ENCODE measurements at places on chromosomes 12 and 14. TPM values are rescaled to one million over a fixed set of nuclear protein-coding genes. Genes with fewer than 3 reads are reported as not detected.

DNA sequence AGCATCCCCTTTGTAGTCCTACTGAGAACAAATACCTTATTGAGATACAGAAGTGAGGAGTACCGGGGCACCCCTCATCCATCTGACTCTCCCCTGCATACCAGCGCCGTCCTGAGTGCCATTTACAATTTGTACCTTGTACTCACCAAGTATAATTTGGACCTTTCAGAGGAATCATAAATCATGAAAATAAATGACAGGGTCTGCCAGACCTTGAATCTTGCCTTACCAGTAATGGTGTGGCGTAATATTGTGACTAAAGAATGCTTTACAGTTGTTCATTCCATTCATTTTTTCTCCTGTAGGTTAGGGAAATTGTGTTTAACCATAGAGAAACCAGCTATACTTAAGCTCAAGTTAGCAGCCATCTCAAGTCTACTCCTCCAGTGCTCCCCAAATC, 243.7 kb upstream of the RGS6 start:
- no peak for DNase-seq

PTGER2 gene
- 0.39 TPM for total RNA-seq

DNA sequence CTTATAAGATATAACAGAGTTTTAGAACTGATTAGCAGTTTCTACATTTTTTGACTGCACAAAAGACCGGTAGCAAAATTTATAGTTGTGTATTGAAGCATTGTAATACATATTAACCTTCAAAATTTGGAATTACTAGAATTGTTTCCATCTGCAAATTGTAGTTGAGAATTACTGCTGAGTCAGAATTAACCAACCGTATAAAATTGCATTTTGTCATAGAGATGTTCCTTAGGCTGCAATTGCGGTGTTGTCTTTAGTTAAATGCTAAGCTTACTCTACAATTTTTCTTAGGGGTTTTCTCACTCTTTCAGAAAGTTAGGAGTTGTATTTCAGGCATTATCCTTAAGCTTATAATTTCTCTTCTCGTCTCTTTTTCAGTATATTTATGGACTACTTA, 132.2 kb downstream of the PLEKHA5 start:
- DNase-seq: no peak

DNA sequence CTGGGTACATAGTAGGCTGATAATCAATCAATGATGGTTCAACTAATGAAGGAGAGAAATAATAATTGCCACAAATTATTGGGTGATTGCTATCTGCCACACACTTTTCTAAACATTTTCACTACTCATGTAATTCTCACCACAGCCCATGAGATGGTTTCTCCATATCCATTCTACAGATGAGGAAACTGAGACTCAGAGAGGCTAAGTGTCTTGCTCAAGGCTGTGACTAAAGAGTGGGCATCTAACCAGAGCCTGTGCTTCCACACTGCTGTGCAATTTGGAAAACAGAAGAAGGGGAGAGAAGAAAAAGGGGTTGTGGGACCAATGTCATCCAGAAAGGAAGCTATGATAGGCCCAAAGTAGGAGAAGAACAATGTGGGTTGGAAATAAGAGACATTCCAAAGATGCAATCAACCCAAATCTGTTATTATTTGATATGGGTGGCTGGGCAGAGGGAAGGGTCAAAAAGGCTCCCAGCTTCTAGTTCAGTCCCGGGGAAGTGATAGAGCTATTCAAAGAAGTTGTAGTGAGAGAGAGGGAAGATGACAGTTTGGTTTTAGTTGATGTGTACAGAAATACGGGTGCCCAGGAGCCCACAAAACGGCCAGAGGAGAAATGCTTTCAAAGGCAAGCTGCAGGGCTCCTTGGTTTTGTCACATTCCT, 483 bp upstream of the NR1H4 start:
- no peak for DNase-seq

GRCh38 chr14:22381408-22381760, 207.6 kb downstream of the DAD1 start:
- DNase-seq: no peak

DNA sequence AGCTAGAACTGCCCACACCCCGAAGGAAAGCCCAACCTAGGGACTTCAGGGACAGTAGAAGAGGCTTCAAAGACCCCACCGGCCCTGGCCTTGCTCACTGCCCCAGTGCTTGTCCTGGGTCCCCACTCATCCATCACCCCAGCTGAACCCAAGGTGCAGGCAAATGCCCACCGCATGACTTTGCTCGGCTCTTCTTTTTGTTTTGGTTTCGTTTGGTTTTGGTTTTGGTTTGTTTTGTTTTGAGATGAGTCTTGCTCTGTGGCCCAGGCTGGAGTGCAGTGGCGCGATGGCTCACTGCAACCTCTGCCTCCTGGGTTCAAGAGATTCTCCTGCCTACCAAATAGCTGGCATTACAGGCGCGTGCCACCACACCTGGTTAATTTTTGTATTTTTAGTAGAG, 9.0 kb downstream of the CCDC85C start:
- DNase-seq: no peak

ABCD2 gene
- not detected for total RNA-seq

AKAP5 gene
- not detected for total RNA-seq

TROAP gene
- total RNA-seq: 37.3 TPM

- DNase-seq: peak; percentile 1
Observed at GRCh38 chr12:14454098-14454907, 88.8 kb downstream of the ATF7IP start.

- no peak for DNase-seq
Observed at GRCh38 chr12:72610854-72611358, 338.7 kb downstream of the TRHDE start.

DNA sequence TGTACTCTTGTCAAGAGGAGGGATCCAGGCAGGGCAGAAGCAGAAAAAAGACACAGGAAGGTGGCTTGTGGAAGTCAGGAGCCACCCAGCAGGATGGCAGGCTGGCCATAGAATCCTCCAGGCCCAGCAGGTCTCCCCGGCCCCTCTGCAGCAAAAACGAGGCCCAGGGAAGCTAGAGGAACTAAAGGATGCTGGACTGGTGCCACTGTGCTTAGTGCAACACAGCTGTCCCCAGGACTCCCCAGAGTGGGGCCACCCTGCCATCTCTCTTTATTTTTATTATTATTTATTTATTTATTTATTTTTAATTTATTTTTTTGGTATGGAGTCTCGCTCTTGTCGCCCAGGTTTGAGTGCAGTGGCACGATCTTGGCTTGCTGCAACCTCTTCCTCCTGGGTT, 54.1 kb downstream of the PITPNM2 start:
- no peak for DNase-seq

DNA sequence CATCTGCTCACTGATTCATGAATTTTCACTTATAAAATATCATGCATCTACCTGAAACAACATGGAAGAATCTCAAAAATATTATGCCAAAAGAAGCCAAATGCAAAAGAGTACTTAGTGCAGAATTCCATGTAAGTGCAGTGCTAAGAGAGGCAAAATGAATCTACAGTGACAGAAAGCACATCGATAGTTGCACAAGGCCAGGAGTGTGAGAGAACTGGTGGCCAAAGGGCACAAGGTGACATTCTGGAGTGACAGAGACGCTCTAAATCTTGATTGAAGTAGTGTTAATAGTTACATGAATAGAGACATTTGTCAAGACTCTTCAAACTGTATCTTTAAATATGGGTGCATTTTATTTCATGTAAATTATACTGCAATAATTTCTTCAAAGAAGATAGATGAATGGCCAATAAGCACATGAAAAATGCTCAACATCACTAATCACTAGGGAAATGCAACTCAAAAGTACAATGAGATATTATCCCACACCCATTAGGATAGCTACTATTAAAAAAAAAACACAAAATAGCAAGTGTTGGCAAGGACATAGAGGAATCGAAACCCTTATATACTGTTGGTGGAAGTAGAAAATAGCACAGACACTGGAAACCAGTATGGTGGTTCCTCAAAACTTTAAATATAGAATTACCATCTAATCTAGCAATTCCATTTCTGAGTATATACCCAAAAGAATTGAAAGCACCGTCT, 71.7 kb upstream of the KICS2 start:
- DNase-seq: no peak

SAMD15 gene
- not detected for total RNA-seq

DNA sequence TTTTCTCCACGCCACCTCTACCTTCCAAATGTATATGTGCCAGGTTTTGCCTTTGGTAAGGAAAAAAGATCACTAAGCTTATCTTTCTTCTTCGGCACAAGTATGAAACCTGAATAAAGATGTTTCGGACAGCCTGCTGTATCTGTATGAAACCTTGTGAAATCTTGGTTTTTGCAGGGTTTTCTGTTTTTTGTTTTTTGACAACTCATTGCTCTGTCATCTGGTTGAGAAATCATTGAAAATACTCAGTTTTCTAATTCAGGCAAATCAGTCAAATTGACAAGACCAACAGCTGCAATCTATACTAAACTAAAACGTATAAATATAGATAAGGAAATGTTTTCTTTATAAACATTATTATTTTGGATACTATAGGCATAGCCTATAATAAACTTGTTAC, 63.1 kb upstream of the FGD4 start:
- DNase-seq: no peak

DNA sequence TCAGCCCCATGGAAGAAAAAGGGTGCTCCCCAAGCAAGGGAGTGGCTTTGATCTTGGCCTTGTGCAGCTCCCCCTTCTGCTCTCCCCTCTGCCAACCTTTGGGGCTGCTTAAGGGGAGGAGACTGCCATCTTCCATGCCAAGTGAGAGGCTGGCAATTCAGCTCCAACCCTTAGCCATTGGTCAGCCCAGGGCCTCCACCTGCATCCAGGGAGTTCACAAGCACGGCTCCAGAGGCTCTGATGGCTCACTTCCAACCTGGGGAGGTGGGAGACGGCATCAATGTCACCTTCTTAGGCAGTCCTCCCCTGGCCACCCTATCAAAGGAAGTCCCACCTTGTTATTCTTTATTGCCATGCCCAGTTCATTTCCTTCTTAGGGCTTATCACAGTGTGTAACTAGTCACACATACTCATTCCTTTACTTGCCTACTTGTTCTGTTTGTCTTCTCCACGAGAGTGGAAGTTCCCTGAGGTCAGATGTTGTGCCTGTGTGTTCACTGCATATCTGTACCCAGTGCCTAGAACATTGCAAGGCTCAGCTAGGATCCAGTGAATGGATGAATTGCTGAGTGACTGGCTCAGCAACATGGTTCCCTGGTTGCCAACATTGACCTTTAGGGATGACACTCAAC, 5.0 kb downstream of the HDAC7 start:
- DNase-seq: no peak

GRCh38 chr14:61973981-61974380, 211.8 kb downstream of the SNAPC1 start:
- DNase-seq: peak; percentile 10

- DNase-seq: no peak
Observed at GRCh38 chr12:46388427-46389021, 16.0 kb upstream of the SLC38A2 start.

GRCh38 chr12:89368391-89368790, 16.1 kb upstream of the DUSP6 start:
- DNase-seq: no peak

GRCh38 chr14:75259510-75259855, 19.1 kb upstream of the FOS start:
- DNase-seq: no peak

NEUROD4 gene
- total RNA-seq: not detected

DHRS2 gene
- total RNA-seq: 1.6 TPM

CNTN1 gene
- total RNA-seq: not detected

GRCh38 chr12:52498946-52499345, 5.9 kb upstream of the KRT6A start:
- DNase-seq: no peak

DNA sequence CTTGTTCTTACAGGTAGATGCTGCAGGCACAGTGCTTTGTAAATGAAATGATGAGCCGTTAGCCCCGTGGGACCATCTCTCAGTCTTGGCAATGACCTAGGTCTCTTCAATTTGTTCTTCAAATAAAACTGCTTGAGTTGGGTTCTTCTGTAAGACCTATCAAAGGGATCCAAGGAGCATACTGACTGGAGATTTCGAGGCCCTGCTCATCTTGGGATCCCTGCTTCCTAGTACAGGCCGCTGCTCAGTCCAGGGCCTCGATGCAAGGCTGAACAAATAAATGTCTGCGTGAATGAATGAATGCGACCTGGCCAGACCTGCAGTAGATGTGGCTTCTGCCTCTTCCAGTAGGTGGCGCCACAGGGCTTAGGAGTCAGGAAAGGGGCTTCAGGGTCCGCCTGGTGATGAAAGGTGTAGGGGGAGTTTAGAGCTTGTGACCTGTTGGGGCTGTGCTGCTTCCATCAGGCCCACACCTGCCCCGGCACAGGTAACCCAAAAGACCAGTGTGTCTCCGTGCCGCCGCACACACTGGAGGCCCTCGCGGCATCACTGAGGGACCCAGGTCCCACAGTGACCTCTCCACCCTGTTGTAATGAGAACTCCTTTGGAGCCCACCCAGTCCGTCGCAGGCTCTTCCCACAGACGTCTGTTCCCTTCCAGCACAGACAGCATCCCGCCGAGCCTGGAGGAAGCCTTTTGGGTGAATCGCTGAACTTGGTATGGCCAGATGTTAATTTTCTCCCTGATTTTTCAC, 4.4 kb downstream of the CACNA1C start:
- DNase-seq: peak; percentile 39

DNA sequence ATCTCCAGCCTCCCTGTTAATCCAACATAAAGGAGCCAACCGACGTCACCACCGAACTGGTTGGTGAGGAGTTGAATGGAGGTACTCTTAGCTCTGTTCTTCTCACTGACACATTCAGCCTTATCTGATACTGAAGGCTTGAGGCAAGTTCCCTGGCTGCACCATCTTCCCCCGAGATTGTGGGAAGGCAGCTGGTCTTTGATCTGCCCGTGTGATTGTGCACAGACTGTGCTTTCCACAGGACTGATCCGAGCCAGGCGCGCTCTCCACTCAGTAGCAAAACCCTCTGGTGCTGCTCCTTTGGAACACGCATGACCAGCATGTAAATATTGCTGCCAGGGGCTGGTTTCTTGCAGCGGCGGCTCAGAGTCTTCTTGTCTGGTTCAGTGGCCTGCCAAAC, 30.1 kb upstream of the DLK1 start:
- DNase-seq: no peak

- no peak for DNase-seq
Observed at GRCh38 chr12:65902500-65902899, 78.2 kb downstream of the HMGA2 start.

DNA sequence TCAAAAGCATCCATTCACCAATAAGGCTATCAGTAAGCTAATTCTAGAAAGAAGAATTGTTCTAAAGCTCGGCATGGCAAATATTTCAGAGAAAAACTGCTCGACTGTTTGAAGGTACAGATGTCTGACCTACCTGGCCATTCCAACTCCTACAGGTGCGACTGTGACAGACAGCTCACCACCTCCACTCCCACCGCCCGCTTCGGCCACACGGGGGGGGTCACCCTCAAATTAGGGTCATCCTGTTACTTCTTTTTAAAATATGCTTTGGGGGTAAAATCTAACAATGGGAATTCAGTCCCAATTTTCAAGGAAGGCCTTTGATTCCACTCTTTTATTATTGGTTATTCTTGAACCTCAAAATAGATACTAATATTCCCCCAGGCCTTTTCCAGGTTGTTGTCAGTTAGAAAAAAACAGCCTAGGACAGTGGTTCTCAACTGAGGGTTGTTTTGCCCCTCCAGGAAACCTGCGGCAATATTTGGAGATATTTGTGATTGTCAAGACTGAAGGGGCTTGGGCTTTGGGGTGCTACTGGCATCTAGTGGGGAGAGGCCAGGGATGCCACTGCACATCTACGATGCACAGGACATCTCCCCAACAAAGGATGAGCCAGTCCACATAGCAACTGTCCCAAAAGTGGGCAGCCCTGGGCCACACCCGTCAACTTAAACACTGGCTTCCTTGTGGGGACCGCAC, 81.2 kb downstream of the BCL11B start:
- DNase-seq: no peak

Measured in MG63 (cell line).